ENCODE measurements at places on chromosomes 16 and 17. TPM values are rescaled to one million over a fixed set of nuclear protein-coding genes. Genes with fewer than 3 reads are reported as not detected.

RNF222 gene
- total RNA-seq = not detected

GPR142 gene
- not detected for total RNA-seq

DNA sequence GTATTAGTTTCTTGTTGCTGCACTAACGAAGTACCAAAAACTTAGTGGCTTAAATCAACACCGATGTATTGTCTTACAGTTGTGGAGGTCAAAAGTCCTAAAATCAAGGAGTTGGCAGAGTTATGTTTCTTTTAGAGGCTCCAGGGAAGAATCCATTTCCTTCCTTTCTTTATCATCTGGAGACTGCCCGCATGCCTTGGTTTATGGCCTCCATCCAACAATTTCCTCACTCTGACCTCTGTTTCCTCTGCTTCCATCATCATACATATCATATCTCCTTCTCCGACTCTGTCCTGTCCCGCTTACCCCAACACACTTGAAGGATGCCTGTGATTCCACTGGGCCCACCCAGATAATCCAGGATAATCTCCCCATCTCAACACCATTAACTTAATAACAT is 627.8 kb downstream of the KCNJ2 start:
- no peak for DNase-seq

DNA sequence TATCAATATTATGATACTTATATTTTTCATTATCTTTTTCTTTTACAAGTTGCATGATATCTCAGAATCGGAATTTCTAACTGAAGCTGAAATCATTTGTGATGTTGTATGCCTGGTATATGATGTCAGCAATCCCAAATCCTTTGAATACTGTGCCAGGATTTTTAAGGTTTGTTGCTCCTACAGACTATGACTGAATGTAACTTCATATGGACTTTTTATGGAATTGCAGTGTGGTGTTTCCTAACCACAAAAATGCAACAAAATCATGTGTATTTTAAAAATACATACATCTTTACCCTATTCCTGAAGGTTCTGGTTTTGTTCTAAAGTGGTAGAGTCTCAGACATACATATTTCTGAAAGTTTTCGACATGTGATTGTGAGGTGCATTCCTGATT is 58.8 kb upstream of the RHBDL3 start:
- no peak for DNase-seq
